ENCODE measurements at places on chromosomes 12 and 14.

- DNase-seq, result no peak
- H3K27me3 ChIP-seq, result no peaks in the 10 kb centered on the region
- H3K4me1 ChIP-seq, result peaks cover 24% of the 10 kb centered on the region
- H3K36me3 ChIP-seq, result no peaks in the 10 kb centered on the region
- H3K27ac ChIP-seq, result no peak overlapping the region
Measured at GRCh38 chr12:47034661-47035060, 44.8 kb upstream of the PCED1B start.

- no peak overlapping the region for H3K4me3 ChIP-seq
- DNase-seq, result no peak
- no peak overlapping the region for H3K27ac ChIP-seq
Measured at GRCh38 chr12:8871068-8871467, 43.2 kb upstream of the PHC1 start.

- no peak overlapping the region for H3K27ac ChIP-seq
- H3K27me3 ChIP-seq, result no peaks in the 10 kb centered on the region
- no peak overlapping the region for H3K4me3 ChIP-seq
- peaks cover 14% of the 10 kb centered on the region for H3K4me1 ChIP-seq
Measured at GRCh38 chr12:63313139-63313538, 162.1 kb upstream of the AVPR1A start.

DNA sequence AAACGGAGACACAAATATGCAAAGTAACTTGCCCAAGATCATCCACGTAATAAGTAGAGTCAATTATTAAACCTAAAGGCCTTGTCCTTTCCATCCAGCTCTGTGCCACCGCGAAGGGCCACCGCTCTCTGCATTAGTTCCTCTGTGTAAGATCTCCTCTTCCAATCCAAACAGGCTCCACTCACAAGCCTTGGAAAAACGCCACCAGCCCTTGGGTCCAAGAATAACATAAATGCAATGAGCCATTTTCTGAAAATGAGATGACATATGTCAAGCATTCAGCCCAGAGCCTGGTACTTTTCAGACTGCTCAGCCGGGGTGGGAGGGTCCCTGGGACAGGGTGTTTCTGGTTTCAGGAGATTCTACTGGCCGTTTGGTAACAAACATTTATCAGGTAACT is 30.0 kb downstream of the DGLUCY start:
- peaks cover 7% of the 10 kb centered on the region for H3K4me1 ChIP-seq
- H3K27me3 ChIP-seq, result no peaks in the 10 kb centered on the region
- no peak overlapping the region for H3K27ac ChIP-seq

DNA sequence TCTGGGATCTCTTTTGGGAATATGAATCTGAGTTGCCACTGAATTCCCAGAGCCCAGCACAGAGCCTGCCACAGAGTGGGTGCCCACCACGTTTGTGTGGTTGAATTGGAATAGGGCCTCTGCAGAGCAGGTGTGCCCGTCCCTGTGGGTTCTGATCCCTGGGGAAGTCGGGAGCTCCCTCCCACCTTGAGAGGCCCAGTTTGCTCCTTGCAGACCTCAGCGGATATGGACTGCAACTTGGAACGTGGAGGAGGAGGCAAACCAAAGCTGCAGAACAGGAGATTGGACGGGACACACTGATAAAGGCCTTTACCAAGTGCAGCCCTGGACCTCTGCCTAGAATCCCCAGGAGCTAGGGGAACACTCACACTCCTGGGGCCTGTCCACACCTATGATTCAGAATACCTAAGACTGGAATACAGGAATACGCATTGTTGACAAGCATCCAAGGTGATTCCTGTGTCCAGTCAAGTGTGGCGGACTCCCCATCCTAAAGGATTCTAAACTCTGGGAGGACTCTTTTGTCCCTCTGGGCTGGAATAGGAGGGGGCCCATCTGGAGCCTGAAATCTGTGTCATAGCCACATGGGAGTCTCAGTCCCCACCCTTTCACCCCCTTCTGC is 2.4 kb downstream of the KRT76 start:
- H3K27ac ChIP-seq, result no peak overlapping the region
- DNase-seq, result no peak
- no peaks in the 10 kb centered on the region for H3K36me3 ChIP-seq
- H3K4me1 ChIP-seq, result no peaks in the 10 kb centered on the region
- H3K4me3 ChIP-seq, result no peak overlapping the region

DNA sequence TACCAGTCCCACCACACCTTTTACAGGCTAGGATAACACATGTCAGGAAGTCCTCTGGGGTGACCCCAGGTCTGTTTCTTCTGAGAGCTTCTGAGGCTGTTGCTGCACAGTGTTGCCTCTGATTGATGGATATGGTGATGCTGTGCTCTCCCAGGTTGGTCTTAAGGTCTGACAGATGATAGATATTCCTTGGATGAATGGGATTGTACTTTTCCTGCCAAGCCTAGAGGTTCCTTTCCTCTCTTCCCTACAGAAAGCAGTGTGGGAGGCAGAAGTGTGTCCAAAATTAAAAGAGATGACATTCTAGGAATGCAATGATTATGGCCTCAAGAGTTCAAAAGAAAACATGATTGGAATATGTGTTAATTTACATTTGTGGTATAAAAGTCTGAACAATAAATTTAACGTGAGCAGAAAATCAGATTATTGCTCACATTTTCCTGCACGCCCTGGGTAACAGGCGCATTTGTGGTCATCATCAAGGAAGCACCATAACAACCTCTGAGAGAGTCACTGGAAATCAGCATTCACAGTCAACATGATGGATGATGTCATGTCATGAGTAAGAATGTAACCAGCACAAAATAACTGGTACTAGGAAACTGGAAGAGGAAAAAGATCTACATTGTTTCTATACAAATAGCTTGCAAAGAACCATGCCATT is 73.7 kb downstream of the BBS10 start:
- H3K27me3 ChIP-seq, result no peaks in the 10 kb centered on the region
- H3K27ac ChIP-seq, result no peak overlapping the region
- no peak for DNase-seq
- peaks cover 76% of the 10 kb centered on the region for H3K4me1 ChIP-seq
- H3K36me3 ChIP-seq, result no peaks in the 10 kb centered on the region

GRCh38 chr14:75370416-75371205 is 57.2 kb upstream of the JDP2 start:
- H3K27ac ChIP-seq, result no peak overlapping the region
- no peak overlapping the region for H3K4me3 ChIP-seq
- no peak for DNase-seq
- no peaks in the 10 kb centered on the region for H3K4me1 ChIP-seq
- H3K27me3 ChIP-seq, result peaks cover 71% of the 10 kb centered on the region
- no peaks in the 10 kb centered on the region for H3K36me3 ChIP-seq

- H3K36me3 ChIP-seq, result no peaks in the 10 kb centered on the region
- peaks cover 31% of the 10 kb centered on the region for H3K27me3 ChIP-seq
- H3K27ac ChIP-seq, result no peak overlapping the region
- no peaks in the 10 kb centered on the region for H3K4me1 ChIP-seq
- H3K4me3 ChIP-seq, result no peak overlapping the region
Measured at GRCh38 chr12:94534774-94535509, 75.3 kb upstream of the CEP83 start.

DNA sequence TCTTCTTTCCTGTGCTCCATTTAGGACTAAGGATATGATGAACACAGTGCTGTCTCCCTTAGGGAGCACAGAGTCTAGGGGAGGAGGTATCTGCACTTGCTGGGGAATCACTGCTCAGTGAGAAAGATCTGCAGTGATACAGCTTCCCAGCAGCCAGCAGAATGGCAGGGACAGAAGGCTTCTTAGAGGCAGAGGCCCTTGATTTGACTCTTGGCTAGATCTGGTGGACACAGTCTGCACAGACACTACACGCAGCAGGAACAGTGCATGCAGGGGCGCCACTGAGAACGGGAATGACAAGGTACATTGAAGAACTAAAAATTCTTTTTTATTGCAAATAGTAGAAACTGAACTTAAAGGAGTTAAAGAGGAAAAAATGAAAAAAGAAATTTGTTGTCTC is 51.6 kb downstream of the KCNA1 start:
- no peak for DNase-seq
- H3K27ac ChIP-seq, result no peak overlapping the region
- peaks cover 19% of the 10 kb centered on the region for H3K4me1 ChIP-seq
- peaks cover 13% of the 10 kb centered on the region for H3K27me3 ChIP-seq
- no peak overlapping the region for H3K4me3 ChIP-seq

DNA sequence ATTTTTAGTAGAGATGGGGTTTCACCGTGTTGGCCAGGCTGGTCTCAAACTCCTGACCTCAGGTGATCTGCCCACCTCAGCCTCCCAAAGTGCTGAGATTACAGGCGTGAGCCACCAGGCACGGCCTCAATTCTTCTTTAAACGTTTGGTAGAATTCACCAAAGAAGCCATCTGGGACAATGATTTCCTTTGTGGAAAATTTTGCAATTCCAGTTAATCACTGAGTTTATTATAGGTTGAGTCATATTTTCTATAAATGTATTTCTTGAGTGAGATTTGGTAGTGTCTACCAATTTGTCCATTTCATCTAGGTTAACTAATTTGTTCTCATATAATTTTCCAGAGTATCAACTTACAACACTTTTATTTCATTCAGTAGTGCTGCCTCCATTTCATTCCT is 683.9 kb upstream of the TMEM132C start:
- H3K36me3 ChIP-seq, result no peaks in the 10 kb centered on the region
- H3K4me3 ChIP-seq, result no peak overlapping the region
- no peaks in the 10 kb centered on the region for H3K27me3 ChIP-seq
- no peak for DNase-seq
- H3K4me1 ChIP-seq, result peaks cover 10% of the 10 kb centered on the region

All from osteocyte (in vitro differentiated cells).